ENCODE measurements at places on chromosomes 5 and 9. TPM values are rescaled to one million over a fixed set of nuclear protein-coding genes. Genes with fewer than 3 reads are reported as not detected.

Gene GFPT2
- 35.3 TPM for total RNA-seq

Gene KIF3A
- 5.5 TPM for total RNA-seq

Gene TICAM2
- 1.2 TPM for total RNA-seq

DNA sequence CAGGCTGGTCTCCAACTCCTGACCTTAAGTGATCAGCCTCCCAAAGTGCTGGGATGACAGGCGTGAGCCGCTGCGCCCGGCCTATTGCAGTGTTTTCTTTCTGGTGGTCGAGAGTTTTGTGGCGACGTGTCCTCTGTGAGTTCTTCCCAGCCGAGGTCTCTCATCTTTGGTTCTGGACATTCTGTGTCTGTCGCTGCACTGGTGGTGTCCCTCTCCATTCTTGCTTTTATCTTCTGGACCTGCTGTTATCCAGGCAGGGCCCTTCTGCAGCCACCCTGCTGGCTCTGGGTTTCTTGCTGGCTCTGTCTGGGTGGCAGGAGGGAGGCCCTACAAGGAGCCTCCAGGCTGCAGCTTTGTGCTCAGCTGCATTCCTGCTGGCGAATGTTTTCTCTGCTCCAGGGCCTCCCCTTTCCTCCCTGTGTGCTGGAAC lies 49.1 kb upstream of the EXOC3 start:
- no peak for DNase-seq

DNA sequence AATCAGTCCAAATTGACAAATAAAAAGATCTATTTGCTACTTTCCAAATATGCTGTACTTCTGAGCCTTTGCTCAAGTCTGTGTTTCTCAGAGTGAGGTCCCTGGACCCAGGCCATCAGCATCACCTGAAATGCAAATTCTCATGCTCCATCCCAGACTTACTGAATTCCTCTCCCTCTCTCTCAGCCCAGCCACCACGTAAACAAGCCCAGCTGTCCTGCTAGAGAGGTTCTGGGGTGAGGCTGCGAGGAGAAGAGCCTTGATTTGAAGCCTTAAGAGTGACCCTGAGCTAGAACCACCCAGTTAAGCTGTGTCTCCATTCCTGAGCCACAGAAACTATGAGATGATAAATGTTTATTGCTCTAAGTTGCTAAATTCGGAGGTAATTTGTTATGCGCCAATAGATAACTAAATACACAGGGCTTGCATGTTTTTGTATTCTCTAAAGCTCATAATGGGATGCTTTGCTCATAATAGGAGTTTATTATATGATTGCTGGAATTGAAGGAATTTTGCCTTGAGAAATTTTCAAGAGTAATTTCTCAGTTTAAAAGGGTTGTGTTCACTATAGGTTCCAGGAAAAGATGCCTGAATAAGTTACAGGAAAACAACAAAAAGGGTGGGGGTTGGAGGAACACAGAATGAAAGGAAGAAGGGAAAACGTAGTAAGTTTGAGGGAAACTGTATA lies 98.9 kb upstream of the SPATA31D4 start:
- no peak for DNase-seq

GRCh38 chr5:10555277-10555684 lies 8.6 kb upstream of the ANKRD33B start:
- no peak for DNase-seq

DNA sequence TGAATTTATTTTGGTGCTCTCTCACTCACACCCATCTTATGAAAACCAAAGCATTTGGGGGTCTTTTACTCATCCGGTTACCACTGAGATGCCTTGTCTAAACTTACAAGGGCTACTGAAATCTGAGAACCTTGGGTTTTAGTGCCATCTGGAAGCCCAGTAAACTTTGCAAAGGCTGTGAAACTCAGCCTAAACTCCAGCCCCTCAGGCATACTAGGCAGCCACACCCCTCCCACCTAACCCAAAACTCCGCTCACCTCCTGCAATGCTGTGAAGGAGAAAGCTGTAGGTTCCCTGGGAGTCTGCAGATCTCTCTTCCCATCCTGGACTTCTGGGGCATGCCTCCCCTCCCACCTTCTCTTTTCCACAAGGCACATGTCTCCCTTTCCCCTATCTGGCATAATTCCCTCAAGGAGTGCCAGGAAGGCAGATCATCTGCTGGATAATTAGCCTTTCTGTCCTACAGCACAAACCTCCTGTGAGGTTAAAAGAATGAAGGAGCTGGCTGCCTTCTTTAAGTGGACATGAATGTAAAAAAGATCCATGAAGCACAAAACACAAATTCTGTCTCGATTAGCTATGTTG lies 71.5 kb upstream of the ANXA1 start:
- no peak for DNase-seq

- no peak for DNase-seq
These were observed 222.9 kb upstream of the EFNA5 start for GRCh38 chr5:107893642-107894041.

- no peak for DNase-seq
These were observed 21.5 kb upstream of the WWC1 start for GRCh38 chr5:168269937-168270330.

DNA sequence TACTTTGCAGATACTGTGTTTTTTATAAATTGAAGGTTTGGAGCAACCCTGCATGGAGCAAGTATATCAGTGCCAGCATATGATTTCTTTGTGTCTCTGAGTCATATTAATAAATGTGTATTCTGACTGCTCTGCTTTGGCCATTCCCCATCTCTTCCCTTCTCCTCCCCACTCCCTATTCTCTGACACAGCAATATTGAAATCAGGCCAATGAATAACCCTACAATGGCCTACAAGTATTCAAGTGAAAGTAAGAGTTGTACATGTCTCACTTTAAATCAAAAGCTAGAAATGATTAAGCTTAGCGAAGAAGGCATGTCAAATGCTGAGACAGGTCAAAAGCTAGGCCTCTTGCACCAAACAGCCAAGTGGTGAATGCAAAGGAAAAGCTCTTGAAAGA lies 82.2 kb upstream of the TLX3 start:
- DNase-seq, result no peak
